Activated CD4-positive, alpha-beta T cell treated with anti-CD3 and anti-CD28 coated beads, Interleukin-2, amount 50 U/mL, for 4 hours (primary cell): ENCODE measurements at places on chromosomes 12 and 14.

DNA sequence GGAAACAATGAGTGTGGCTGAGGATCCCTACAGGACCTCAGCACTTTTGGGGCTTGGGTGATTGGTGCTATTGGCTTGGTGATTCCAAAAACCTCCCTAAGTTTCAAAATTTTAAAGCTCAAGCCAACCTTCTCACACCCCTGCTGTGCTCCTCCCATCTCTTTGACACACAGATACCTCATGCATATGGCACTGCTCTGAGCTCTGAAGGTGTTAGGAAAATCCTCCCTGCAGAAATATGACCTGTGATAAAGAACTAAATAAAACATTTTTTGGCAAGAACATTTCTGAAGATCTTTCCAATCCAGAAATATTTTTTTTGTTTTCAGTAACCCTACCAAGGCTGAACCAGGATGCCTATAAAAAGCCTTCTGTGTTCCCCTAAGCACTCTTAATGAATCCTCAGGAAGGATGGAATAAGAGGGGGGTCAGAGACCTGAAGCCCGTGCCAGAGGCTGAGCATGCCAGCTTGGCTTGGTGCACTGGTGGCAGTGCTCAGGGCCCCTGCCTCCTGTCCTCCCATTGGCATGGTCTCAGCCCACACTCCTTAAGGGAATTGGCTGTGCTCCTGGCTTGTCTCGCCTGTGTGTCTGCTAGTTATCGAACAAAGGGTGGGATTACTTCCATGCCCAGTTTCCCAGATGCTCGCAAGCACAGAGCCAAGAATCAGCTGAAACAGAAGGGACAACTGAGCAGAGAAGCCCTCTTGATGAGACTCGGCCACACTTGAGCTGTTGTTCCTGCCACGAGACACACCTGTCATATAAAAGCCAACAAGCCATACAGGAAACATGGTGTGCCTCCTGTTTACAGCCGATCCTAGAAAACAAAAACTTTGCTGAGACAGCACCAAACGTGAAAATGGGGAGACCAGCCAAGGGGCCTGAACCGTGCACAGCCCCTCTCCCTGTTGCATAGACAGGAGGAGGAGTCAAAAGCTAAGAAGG is 132.7 kb upstream of the EEA1 start:
- DNase-seq: no peak

- no peak for DNase-seq
These were observed 215.5 kb downstream of the DPF3 start for GRCh38 chr14:72678356-72678755.

DNA sequence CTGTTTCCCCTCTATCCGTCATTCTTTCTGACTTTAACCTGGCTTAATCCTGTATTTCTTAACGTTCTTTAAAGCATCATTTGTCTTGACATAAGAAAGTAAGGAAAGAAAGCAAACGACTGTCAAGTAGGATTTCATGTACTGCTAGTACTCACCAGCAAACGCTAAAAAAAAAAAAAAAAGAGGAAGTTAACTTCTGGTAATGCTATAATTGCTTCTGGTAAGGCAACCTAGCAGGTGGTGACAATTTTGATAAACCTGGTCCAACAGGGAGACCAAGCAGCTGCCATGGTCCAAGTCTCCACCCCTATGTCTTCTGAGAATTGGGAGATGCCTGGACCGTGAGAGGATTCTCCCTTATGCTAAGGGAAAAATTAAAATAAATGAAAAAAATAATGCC is 306.6 kb downstream of the DAD1 start:
- DNase-seq: no peak

GRCh38 chr12:2353281-2353680 is 300.5 kb downstream of the CACNA1C start:
- no peak for DNase-seq

DNA sequence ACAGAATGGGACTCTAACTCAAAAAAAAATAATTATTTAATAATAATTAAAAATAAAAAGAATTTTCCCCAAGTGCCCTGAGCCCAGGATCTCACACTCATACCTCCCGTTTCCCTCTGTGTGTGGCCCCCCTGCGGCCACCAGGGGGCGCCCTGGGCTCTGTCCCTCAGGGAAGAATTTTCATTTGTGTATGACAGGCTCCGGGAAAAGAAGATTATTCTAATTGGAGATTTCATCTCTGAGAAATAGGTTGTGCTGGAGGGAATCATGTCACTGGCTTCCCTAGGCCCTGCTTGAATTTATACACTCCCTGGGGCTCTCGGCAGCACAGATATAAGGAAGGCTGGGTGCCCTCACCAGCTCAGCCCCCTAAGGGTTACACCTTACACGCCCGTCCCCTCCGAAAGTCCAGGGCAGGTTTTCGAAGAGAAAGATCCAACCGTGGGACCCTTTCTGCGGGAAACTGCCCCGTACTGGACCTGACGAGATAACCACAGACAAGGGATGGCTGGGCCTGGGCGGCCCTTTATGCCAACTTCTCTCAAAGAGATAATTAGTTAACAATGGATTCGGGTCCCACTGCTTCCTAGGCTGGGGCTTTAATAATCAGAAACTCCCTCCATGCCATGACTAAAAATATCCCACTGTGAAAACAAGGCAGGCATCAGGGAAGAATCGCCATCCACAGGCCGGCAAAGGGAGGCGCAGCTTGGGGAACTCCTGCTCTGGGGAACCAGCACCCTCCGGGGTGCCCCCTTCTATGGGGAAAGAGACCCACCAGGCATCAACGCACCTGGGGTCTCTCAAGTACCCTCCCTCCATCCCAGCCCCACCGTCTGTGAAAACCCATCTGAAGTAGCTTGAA is 80.7 kb downstream of the KDM2B start:
- peak; percentile 70 for DNase-seq

GRCh38 chr12:130266751-130267150 is 70.9 kb upstream of the PIWIL1 start:
- DNase-seq: no peak

DNA sequence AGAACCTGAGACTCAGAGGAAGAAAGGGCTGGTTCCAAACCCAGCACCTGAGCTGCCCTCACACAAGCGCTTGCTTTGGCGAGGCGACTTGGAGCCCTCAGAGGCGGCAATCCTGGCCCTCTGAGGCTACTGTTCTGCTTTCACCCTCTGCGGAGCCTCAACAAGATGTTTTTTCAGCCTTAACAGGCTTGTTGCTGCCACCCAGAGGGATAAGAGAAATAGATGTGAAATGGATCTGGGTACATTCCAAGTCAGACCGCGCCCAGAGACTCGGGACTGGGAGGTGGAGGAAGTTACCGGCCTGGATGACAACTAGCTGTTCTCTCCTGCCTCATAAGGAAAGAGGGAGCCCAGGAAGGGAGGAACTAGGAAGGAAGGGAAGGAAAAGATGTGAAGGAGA is 89.6 kb downstream of the TTC7B start:
- DNase-seq: no peak

DNA sequence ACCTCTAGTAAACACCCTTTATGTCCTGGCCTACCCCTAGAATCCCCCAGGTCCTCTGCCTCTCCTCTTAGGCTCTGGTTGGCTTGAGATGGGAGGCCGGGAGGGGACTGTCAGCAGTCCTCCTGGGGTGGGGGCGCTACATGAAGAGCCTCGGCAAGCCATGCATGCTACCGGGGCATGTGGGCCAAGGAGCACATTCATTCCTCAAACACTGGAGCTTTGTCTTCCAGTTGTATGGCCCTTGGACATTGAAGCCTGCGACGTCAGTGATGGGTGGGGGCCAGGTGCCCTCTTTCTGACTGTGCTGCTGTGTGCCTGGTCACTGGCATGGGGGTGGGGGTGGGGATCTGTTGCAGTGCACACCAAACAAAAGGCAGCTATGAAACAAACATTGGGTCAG is 15.8 kb upstream of the CELA1 start:
- no peak for DNase-seq

GRCh38 chr12:108729612-108730364 is 1.5 kb downstream of the CORO1C start:
- no peak for DNase-seq

- DNase-seq: no peak
These were observed 16.1 kb downstream of the FGD6 start for GRCh38 chr12:95201056-95201670.

DNA sequence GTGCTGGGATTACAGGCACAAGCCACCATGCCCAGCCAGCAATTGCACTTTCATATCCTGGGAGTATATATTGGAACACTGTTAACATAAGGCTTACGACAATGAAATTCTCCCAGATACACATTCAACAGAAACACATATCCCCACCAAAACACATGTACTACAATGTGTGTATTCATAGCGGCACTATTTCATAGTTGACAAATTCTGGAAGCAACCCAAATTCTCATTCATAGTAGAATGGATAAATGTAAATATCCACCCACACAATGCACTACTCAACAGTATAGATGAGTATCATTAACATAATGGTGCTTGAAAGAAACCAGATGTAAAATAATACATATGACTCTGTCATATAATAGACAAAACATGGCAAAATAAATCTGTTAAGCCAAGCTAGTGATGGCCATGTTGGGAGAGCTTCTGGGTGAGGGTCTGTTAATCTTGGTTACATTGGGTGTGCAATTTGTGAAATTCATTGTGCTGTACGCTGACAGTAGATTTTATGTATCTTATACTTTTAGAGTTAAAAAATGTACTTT is 2.6 kb upstream of the DNAAF2 start:
- no peak for DNase-seq

DNA sequence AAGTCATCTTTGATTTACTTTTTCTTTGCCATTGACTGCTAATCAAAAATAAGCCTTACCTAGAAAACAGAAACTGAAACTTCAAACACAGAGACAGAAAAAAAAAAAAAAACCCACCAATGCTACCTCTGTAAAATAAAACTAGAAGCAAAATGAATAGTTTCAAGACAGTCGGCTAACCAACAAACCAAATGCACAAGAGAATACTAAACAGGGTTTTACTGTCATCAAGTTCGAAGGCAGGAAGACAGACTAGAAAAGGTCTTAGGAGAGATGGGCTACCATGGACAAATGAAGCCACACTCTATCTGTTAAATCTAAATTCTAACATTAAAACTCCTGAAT is 59.5 kb downstream of the SEL1L start:
- DNase-seq: no peak

DNA sequence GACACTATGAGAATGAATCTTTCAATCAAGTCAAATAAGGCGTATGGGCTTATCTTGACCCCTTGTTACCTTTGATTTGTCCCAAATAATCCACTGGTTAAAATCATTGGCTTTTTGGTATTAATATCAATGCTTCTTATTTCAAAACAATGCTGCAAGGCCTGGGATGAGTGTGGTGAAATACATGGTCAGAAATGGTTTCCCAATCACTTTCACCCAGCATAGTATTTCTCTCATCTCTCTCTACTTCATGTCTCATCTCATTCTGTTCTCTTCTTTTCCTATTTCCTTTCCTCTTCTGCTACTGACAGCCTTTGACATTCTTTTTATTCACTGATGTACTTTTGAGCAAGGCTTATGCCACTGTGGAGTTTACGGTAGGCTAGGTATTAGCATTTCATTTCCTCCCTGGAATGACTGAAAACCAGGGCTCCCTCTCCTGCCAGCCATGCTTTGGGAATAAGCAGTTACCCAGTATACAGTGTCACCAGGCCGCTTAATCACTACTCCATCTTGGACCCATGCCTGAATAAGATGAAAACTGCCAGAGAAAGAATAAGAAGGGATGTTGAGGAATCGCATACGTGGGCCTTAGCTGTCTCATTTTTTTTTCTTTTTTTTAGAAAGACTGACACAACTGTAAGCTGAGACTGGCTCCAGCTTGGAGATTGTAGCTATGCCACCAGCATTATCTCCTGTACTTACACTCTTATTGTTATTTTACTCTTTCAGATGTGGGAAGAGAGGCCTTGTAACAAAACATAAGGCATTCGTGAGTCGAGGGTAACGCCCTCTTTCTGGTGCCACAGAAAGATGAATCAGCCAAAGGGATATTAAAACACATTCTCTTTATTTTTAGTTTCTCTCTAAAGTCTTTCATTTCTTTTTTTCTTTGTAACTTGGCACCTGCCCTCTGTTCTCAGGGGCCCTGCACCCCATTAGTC is 53.5 kb downstream of the IGF1 start:
- DNase-seq: no peak

DNA sequence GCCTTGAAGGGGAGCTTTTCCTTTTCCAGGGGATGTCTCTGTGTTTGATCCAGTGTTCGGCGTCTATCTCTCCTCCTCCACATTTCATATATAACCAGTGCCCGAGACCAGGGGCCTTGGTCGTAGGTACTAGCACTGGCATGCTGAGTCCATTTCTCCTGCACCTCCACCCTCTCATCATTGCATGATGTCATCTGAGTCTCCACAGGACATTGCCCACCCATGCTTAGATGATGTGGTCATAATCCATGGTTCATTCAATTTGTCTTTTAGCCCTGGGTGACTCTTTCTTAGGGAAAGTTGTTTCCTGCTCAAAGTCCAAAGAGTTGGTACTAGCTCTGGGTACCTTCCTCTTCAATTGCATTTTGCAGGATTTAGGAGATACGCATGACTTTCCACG is 328.1 kb downstream of the BCL11B start:
- DNase-seq: no peak
